ENCODE measurements at places on chromosomes 13 and 19.

DNA sequence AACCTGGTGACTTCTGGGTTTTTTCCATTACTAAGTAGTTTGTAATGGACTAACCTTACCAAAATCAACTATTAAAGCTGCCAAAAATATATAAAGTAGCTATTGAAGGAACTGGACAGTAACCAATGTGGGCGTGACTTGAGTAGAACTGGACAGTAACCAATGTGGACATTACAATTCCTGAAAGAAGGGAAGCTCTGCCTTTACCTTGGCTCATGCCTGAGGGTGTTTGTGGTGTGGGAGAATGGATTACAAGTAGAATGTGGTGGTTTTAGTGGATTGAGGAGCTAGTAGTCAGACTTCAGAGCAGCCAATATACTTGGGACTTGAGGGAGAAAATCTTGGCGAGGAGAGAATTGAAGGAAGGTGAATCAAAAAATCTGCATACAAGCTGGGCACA, 17.5 kb downstream of the LRRC63 start:
- DNase-seq = no peak

- no peak for DNase-seq
Measured at GRCh38 chr13:43267916-43268315, 244.5 kb downstream of the DNAJC15 start.

DNA sequence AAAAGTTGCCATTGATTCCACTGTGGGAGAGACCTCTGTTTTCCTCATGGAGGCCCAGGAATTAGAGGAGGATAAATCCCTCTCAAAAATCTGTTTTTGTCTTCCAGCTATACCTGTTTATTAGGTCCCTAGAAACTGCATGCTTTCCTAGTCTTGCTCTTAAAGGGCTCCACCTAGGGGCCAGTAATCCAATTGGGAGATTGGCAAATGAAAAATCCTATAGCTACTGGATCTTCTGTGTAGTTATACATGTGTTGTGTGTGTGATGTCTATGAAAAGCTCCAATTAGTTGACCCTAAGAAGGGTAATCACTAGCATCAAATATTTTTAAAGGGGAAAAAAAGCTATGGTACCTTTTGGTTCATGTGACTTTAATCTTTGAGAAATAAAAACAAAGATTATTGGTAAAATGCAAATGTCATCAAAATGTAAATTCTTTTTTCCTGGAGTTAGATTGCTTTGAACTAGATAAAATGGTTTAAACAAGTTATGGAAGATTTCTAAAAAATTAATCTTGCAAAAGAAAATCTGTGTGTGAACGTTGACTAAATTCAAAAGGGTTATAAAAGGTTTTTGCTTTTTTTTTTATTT, 63.4 kb upstream of the C1QTNF9B start:
- peak; percentile 21 for DNase-seq

DNA sequence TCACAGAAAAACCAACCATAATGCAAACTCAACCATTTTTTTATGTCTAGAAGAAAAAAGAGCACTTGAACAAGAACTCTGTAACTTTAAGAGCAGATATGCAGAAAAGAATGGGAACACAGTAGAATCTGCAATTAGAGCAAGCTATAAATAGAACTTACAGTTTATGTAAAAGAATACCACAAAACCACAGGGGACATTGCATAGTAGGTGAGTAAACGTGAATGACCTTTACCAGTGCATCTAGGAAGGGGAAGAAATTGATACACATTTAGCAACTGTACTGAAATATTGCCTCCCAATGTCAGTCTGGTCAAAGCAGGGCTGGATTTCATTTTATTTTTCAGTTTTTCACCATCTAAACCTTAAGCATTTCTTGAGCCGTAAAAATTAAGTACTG, 242.2 kb upstream of the EDNRB start:
- DNase-seq = peak; percentile 68

DNA sequence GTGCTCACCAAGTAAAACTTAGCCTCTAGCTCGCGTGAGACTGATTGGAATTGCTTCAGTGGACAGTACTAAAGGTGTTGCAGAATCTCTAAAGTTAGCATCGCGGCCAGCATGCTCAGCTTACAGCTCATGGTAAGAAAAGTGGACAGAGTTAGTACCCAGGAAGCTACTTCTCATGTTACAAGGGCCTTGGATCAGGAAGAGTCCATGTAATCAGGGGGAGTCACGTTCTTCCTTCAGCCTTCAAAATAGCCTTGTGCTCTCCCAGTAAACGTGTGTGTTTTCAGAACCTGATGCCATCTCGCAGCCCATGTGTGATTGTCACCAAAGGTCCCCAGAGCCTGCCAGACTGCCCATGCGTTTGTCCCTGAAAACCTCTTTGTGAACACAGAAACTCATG, 195.8 kb upstream of the RNF113B start:
- DNase-seq = no peak

- no peak for DNase-seq
Measured at GRCh38 chr13:38046049-38046376, 176.4 kb upstream of the TRPC4 start.

- no peak for DNase-seq
Measured at GRCh38 chr13:83086948-83087347, 795.3 kb downstream of the SLITRK1 start.

DNA sequence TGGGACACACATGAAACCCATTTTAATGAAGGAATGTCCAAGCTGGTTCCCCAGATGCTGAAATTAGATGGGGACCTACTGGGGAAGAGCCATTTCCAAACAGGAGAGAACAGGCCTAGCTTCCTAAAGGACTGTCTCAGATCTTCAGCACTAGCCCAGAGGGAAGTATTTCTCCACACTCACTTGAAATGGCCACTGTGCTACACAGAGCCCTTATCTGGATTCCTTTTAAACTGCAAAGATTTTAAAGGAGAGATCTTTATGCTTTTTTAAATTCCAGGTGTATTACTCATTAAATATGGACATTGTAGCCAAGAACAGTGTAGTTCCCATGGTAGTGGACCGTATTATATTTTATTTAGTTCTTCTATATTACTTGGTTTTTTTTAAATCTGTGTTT, 255.3 kb downstream of the SHISA2 start:
- DNase-seq = no peak

GRCh38 chr13:40383132-40383531, 283.3 kb downstream of the FOXO1 start:
- DNase-seq = no peak

DNA sequence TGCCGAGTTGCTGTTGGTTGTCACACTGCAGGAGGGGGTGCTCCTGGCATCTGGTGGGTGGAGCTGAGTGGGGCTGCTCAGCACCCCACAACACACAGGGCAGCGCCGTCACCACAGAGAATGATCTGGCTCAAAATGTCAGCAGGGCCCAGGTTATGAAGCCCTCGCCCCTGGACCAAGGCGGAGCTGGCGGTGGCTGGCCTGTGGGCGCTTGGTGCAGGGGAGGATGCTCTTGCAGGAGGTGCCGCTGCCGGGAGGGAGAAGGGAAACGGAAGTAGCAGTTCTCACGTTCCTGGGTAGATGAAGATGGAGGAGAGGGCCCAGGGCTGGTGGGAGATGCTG, 14.2 kb upstream of the LENG8 start:
- DNase-seq = no peak

GRCh38 chr13:87122551-87122950, 548.6 kb upstream of the SLITRK5 start:
- peak; percentile 33 for DNase-seq

DNA sequence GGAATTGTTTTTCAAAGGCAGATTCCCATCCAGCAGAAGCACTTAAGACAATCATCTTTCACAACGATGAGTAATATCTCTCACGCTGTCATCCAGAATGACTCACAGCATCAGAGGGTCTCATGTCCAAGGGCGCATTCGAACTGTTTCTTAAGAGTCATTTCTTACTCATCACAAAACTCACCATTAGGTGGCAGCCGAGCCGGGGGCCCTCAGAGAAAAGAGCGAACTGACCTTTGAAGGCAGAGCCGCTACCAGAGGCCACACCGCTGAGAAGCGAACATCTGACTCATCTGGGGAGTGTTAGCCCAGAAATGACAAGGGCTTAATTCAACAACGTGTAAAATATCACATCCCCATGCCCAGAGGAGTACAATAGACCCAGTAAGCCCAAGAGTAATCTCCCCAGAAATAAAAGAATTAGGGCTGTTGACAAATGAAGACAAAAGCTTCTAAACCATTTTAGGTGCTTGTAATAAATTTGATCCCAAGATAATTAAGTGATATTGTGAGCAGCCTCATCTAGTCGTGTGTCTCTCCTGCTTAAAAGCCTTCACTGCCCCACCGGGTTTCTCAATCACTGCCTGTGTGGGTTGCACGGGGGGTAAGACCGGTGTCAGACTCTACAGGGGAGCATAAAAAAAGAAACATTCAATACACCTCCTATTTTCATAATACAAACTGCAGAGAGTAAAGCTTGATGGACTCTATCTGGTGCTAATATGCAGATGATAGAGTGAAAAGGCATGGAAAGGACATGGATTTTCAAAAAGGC, 96.2 kb downstream of the CYSLTR2 start:
- no peak for DNase-seq

- DNase-seq = no peak
Measured at GRCh38 chr13:113305208-113305607, 8.2 kb downstream of the LAMP1 start.

DNA sequence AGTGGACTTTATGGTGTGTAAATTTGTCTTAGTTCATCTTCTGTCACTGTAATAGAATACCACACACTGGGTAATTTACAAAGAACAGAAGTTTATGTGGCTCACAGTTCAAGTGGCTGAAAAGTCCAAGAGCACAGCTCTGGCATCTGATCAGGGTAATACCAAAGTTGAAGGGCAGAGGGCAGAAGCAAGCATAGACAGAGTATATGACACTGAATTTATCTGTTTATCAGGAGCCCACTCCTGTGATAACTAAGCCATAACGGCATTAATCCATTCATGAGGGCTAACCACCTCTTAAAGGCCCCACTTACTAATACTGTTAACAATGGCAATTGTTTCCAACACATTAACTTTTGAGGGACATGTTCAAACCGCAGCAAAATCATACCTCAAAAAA, 4.0 kb upstream of the RFXAP start:
- peak; percentile 21 for DNase-seq

- no peak for DNase-seq
Measured at GRCh38 chr13:109870696-109871370, 84.5 kb upstream of the IRS2 start.

- DNase-seq = no peak
Measured at GRCh38 chr19:27997069-27997468, 1215.9 kb downstream of the UQCRFS1 start.

GRCh38 chr13:51162701-51163100, 51.6 kb upstream of the C13orf42 start:
- DNase-seq = no peak

DNA sequence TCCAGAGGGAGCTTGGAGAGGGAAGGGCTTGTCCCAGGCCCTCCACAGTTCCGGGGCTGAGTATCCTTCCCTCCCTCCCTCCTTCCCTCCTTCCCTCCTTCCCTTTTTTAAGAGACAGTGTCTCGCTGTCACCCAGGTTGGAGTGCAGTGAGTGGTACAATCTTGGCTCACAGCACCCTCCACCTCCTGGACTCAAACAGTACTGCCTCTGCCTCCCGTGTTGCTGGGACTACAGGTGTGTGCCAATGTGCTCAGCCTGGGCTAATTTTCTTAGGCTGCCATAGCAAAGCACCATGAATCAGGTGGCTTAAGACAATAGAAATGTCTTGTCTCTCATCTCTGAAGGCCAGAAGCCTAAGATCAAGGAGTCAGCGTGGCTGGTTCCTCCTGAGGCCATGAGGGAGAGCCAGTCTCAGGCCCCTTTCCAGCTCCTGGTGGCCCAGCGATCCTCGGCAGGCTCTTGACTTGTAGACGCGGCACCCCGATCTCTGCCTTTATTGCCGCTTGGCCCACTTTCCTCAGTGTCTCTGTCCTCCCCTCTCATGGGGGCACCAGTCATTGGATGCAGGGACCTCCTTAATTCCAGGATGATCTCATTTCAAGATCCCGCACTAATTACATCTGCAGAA, 47.5 kb downstream of the CRTC1 start:
- DNase-seq = peak; percentile 27

- DNase-seq = no peak
Measured at GRCh38 chr13:40409278-40409677, 257.2 kb downstream of the FOXO1 start.

- no peak for DNase-seq
Measured at GRCh38 chr13:41056194-41056593, 5.1 kb upstream of the WBP4 start.

- DNase-seq = peak; percentile 17
Measured at GRCh38 chr13:98368019-98368418, 190.9 kb upstream of the RNF113B start.

- no peak for DNase-seq
Measured at GRCh38 chr13:29315847-29316246, 279.6 kb downstream of the SLC7A1 start.

DNA sequence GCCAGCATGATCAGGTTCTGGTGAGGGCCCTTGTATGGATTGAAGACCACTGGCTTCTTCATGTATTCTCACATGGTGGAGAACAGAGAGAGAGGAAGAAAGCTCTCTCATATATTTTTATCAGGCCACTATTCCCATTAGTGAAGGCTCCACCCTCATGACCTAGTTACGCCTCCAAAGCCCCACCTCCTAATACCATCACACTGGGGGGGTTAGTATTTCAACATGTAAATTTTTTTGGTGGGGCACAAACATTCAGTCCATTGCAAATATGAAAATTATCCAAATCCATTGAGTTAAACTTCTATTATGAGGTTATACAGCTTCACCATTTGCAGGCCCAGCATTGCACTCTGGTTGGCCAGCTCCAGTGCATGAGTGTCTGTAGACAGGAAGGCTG, 33.2 kb upstream of the RBM26 start:
- DNase-seq = no peak

DNA sequence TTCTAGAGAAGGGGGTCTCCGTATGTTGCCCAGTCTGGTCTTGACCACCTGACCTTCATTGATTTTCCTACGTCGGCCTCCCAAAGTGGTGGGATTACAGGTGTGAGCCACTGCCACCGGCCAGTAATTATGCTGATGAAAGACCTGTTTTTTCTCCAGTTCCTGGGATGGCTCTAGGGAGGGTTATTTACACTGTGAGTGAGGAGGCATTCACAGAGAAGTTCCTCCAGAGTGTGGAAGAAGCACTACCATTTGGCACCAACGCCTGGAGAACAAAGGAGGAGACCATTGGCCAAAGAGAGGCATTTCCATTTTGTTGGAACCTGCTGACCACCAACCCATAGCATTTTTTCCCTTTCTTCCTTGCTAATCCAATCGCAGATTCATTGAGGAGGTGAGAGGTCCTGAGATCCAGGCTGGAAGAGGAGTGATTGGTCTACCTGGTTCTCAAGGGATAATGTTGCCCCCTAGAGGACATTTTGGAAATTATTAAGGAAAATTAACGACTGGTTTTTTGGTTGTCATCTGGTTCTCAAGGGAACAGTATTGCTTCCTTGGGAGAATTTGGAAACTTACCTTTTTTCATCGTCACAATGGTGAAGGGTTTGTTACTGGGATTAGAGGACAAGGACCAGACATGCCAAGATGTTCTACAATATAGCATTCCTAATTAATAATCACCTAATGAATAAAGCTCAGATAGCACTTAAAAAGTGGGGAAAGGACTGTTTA, 5.5 kb upstream of the SAE1 start:
- peak; percentile 82 for DNase-seq

DNA sequence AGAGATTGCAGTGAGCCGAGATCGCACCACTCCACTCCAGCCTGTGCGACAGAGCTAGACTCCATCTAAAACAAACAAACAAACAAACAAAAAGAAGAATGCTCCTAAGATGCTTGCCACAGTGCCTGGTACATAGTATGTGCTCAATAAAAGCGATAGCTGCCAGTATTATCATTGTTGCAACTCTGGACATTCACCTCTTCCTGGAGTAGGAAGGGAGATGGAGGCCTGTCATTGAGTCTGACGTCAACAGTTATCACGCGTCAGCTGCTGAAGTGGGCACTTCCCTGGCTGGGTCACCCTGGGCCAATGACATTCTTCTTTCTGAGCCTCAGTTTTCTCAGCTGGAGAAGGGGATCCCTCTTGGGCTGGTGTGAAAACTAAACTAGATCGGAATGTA, 4.2 kb upstream of the PLAUR start:
- no peak for DNase-seq

Data from KBM-7 (cell line).